ENCODE measurements at places on chromosomes 16 and 17.
A peak's percentile ranks its signal among the peaks of the same experiment; 100 is the strongest.

- DNase-seq: no peak
These were observed 74.8 kb downstream of the USP31 start for GRCh38 chr16:23074423-23074822.

DNA sequence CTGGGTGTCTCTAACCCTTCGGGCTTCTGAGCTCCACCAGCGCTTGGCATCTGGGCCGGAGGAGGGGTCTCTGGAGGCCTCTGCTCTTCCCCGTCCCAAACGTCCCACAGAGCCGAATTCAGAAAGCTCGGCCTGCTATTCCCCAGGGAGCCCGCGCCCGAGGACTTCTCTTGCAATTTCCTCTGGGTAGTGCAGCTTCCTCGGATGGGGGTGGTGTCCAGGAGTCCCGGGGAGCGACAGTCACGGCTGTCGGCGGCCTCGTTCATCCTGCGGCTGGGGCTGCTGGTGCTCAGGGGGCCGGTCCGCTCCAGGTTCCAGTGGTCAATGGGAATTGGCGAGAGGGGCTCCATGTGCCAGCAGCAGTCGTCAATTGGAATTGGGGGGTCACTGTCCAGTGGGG is 11.8 kb upstream of the NLRC3 start:
- DNase-seq: no peak

- no peak for DNase-seq
These were observed 9.1 kb downstream of the IGFBP4 start for GRCh38 chr17:40452216-40452787.

- DNase-seq: no peak
These were observed 175.7 kb upstream of the GSE1 start for GRCh38 chr16:85437166-85438052.

DNA sequence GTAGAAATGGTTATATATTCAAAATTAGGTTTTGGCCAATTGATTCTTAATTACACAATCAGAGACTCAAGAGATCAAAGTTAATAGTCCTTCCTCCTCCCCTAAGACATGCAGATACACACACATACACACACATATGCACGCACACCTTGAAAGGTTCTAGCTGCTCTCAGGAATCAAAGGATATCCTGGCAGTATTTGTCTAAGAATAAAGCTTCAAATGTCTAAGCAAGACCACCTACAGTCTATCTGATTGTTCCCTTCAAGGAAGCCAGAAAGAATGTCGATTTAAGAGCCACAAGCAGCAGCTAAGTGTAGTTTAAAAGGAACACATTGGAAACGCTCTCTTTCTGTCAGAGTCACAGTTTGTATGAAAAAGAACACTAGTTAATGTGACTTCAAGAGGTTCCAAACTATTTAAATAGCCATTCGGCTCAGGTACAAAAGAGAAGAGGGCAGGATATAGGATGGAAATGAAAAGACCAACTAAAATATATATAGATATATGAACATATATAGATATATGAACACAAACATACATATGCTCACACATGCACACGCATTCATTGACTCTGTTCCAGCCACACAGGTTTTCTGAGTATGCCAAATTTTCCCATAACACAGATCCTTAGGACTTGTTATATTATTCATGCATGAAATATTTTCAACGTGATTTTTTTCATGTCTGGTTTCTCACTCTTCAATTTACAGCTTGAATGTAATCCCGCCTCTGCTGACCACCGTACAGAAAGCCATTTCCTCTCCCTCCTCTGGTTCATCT is 79.0 kb downstream of the CDH8 start:
- no peak for DNase-seq

DNA sequence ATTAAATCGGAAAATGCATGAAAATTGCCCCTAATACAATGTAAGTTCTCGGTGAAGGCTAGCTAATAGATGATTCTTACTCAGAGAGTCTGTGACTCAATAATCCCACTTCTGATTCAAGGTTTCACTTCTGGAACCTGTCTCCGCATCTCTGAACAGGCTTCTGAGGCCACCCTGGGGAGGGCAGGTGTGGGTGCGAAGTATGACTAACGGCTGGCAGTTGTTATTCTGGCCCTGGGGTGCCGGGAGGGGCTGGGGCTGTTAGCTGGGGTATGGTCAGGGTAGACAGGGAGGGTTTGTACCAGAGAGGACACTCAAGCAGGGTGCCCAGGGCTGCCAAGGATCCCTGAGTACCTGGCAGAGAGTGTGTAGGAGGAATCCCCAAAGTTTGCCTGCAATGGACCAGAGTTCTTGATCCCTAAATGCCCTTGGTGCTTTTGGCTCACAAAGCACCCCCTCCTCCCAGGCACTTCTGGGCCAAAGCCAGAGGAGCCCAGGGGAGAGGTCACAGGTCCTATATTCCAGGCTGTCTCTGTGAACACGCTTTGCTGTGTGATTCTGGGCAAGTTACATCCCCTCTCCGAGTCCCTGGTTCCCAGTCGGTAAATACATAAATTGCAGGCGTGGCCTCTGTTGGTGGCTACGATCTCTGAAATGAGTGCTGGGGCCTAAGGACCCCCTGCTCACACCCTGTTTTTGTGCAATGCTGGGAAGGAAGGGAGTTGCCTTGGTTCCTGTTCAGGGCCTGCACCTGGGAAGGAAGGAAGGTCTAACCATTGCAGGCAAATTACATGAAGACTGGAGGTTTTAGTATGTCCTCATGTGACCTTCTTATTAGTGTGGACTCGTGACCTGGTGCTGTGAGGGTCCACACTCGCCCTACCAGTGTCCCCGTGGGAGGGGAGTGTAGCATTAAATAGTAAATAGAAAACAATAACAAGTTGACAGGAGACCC is 49.9 kb upstream of the CPNE2 start:
- DNase-seq: peak; percentile 40

DNA sequence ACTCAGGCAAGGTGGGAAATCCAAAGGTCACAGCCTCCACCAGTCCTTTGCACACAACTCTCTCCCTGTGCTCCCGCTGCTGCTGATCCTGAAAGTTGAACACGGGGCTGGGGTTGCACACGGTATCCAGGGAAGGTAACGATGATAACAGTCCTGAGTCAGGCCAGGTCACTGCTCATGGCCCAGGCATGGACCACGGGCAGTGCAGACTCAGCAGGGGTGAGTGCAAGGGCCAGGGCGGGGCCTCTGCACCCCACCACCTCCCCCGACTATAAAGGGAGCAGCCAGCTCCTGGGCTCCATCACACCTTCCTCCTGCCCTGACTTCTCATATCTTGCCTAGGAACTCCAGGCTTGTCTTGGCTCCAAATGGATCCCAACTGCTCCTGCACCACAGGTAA is at the start of gene MT1B:
Gene MT1B (plus strand): TSS at position 301 of the 400 bp plus-strand sequence. CDS start 68 bp downstream, at position 369.
- DNase-seq: no peak

- DNase-seq: no peak
These were observed 2.5 kb upstream of the ZFHX3 start for GRCh38 chr16:73050201-73051099.

DNA sequence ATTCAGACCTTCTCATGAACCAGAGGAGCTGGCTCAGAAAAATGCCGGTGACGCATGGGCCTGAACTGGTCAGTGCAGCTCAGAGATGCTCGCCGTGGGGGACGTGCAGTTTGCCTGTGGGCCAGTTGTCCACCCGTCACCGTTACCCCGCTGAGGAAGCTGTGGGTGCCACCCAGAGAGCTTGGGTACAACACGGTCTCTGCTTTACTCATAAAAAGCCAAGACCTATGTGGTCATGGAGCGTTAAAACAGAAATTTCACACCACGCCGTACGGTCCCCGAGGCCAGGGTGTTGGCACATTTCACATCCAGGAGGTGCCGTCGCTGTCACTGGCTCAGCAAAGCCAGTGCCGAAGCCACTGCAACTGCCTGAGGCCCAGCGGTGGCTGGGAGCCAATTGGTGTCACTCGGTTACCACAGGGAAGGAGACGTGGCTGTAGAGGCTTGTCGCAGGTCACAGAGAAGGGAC is 120.9 kb downstream of the METRNL start:
- peak; percentile 59 for DNase-seq

GRCh38 chr17:46736100-46736499 is 82.4 kb downstream of the WNT3 start:
- no peak for DNase-seq

GRCh38 chr16:53566552-53567245 is 63.7 kb upstream of the AKTIP start:
- DNase-seq: no peak

DNA sequence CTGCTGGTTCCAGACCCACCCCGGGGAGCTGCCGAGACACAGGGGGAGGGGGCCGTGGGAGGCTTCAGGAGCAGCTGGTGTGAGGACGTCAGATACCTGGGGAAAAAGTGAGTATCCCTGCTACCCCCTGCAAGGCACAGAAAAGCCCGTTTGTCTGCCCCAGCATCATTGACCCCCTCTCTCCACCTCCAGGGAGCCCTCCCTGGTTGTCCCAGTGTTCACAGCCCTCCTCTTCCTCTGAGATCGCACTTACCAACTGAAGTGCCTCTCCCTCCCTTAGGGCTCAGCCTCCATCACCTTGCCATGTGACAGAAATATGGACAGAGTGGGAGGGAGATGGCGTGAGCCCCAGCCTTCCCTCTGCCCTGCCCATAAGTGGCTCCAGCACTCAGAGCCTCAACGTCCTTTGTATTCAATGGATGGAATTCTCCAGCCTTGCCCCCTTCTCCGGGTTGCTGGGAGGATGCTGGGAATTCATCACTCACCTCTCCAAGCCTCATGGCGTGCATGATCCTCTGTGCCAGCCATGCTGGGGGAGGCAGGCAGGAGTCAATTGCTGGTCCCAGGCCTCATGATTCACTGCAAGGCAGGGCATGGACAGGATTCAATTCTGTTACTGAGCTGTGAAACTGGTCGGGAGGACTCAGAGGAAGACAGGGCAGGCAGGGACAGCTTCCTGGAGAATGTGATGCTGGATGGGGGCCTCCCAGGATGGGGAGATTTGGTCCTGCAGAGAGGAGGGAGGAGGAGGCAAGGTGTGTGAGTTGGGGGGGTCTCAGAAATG is 14.6 kb downstream of the SPNS3 start:
- DNase-seq: no peak

DNA sequence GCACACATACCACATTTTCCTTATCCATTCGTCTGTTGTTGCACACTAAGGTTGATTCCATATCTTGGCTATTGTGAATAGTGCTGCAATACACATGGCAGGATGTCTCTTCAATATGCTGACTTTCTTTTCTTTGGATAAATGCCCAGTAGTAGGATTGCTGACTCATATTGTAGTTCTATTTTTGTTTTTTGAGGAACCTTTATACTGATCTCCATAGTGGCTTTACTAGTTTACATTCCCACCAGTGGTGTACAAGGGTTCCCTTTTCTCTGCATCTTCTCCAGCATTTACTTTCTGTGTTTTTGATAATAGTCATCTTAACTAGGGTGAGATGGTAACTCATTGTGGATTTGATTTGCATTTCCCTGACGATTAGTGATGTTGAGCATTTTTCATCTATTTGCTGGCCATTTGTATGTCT is 118.1 kb downstream of the STXBP4 start:
- DNase-seq: no peak

GRCh38 chr17:72788950-72789585 is 303.4 kb downstream of the SLC39A11 start:
- no peak for DNase-seq

DNA sequence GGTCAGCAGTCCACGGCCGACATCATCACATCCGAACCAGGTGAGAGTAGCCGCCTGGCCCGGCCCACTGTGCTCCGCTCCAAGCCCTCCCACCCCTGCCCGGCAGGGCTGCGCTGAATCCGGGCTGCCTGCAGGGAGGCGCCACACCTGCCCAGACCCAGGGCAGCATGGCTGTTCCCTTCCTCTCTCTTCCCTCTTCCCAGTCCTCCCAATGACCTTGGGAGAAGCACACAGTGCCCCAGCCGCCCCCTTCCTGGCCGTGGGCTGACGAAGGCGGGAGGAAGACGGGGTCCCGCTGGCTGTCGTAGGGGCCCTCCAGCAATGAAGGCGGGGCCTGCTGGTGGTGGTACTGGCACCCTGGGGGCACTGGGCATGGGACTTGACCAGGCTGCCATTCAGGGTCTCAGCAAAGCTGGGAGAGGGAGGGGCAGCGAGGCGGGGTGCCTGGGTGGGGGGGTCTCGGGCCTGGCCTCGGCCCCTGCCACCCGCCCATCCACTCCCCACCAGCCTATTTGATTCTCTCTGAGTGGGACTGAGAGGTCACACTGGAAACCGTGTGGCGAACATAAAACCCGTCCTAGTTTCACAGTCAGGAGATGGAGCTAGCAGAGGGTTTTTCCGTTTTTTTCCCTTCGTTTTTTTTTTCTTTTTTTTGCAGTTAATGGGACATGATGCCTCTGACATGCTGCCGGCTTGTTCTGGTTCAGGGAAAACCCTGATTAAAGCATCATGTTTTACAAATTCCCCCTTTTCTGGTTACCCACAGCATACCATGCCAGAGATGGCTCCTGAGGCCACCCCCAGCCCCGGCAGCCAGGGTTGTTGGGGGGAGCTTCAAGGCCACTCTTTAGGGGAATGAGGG is 50.6 kb downstream of the BAHCC1 start:
- DNase-seq: no peak

Data from activated gamma-delta T cell (primary cell).